ENCODE measurements at places on chromosomes 2 and 18.

DNA sequence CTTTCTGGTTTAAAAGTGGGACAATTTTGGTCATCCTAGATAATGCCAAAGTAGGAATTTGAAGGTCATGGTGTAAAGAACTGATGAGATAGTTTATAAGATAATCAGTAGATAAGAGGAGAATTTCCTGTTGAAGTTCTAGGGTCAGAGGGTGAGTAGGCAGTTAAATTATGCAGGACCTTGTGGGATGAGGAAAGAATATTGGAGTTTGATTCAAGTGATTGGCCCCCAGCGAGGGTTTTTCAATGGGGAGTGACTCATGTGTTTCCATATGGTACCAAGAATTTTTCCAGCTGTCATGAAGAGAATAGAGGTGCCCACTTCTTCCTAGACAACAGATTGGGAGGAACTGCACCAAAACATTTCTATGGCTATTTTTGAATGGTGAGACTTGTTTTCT is 940.2 kb upstream of the ZEB2 start:
- no peak for DNase-seq

GRCh38 chr2:222792001-222792611 is 68.7 kb upstream of the ACSL3 start:
- peak; percentile 42 for DNase-seq

GRCh38 chr2:175318542-175318941 is 137.0 kb upstream of the ATP5MC3 start:
- DNase-seq = no peak

- DNase-seq = no peak
These were observed 105.4 kb downstream of the DSEL start for GRCh38 chr18:67411116-67411515.

- DNase-seq = peak; percentile 57
These were observed 41.2 kb upstream of the DAPL1 start for GRCh38 chr2:158753641-158754611.

DNA sequence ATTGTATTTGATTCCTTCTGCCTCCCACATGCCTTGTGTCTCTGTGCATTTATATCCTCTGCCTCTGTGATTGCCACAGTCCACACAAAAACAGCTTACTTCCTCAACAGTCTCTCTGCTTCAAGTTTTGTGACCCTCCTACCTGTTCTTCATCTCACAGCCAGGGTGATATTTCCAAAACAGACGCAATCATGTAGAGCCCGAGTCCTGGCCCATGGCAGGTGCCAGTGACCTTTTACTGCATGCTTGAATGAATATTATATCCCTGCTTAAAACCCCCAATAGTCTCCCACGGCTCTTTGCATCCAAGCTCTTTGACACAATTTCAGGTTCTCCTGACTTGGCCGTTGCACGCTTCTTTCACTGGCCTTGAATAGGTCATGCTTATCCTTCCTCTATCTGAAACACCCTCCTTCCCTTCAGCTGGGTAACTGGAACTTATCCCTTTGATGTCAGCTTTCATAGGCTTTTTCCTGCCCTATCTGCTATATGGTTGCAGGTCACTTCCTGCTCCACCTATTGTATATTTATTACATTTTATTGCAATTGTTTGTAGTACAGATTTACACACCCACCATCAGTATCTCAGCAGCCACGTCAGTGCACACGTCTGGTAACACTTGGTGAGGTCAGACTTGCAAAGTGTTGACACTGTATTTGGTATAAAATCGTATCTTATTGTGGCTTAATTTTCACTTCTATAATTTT is 29.7 kb upstream of the IL1B start:
- DNase-seq = no peak

DNA sequence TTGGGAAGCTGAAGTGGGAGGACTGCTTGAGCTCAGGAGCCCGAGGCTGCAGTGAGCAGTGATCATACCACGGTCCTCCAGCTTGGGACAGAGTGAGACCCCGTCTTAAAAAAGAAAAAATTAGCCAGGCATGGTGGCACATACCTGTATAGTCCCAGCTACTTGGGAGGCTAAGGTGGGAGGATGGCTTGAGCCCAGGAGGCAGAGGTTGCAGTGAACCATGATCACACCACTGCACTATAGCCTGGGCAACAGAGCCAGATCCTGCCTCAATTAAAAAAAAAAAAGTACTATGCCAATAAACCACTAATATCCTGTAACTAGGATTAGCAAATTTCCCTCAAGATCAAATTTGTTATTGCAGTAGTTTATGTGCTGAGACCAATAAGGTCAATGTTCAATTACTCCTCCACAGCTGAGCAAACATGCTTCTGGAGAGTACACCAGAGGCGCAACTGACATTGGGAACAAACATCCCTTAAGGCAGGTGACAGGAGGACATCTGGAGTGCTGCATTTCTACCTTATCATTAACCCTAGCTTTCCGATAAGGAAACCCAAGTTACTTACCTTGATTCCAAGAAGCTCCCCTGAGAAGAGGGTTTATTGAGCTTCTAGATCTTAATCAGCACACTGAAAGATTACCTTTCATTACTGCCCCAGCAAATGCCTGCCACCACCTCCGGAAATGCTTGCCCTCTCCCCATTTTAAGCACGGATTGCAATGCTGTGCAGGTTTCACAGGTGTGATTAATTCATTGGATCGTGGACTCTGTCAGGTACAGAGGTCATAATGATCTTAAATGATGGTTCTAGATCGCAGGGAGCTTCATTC is 26.2 kb downstream of the MGAT4A start:
- no peak for DNase-seq

DNA sequence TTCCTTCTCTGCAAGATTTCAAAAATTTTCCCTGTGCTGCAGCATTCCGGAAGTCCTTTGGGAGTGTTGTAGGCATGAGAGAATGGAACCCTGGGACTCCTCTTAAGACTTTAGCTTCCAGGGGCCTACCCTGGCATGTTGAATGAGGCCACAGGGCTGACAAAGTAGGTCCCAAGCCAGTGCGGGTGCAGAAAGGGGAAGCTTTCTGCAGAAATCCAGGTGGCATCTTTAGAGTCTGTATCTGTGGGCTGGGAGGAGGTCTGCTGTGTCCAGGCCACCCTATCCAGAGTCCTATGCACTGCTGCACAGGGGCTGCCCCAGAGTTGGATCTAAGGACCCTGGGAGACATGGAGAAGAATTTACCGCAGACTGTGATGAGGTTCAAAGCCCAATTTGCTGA is 1.9 kb upstream of the SIX2 start:
- DNase-seq = no peak

- DNase-seq = no peak
These were observed 28.3 kb upstream of the NTSR2 start for GRCh38 chr2:11698009-11698922.

DNA sequence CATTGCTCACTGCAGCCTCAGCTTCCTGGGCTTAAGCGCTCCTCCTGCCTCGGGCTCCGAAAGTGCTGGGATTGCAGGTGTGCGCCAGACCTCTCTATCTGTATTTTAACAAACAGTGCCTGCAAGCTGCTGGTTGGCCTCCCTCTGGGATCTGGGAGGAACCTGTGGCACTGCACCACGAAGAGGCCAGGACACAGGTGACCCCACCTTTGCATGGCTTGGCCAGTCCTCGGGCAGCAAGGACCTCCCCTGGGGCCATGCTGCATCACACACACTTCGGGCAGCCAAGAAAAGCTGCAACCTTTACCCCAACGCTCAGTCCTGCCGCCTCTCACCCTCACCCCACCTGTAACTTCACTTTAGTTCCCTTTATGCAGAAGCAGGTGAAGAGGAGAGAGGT is 70.0 kb downstream of the PXDN start:
- no peak for DNase-seq

DNA sequence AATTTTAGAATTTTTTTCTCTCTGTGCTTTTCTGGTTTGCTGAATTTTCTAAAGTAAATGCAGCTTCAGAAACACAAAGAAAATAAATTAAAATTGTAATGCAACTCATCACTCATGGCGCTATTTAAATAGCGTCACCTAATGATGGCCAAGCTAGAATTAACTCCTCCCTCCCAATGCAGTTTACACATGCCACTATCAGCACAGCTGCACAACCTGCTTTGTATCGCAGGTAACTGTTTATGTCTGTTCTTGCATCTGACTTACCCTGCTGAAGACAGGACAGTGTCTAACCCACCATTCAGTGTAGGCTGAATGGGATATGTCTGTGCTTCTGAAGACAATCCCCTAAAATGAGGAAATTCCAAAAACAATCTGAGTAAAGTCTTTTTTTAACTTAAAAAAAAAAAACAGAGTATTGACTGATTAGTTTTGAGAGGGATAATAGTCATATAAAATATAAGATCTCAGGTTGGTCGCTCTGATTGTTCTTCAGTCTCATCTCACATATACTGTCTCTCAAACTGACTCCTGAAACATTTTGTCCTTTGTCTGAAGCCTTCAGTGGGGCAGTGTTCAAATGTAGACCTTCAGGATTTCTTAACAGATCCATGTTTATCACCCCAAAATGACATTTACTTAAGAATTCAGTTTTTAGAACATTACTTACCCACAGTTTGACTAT is 271.4 kb downstream of the ZEB2 start:
- no peak for DNase-seq

DNA sequence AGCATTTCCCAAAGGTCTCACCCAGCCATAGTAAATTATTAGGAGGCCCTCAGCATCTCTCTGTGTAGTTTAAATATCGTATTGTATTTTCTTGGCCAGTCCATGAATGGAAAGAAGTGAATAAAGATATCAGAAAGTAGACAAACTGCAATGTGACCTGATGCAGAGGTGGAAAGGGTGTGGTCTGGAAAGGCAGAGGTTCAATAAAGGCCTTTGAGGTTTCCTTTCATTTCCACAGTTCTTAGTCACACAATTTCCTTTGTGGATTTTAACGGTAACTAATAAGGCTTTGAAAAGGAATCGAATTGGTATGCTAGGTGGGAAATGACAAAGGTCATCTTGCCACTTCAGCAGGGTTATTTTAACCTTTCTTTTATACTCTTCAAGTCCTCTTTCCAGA is 20.1 kb upstream of the WIPF1 start:
- no peak for DNase-seq

- DNase-seq = no peak
These were observed 6.8 kb downstream of the B4GALT6 start for GRCh38 chr18:31677592-31677991.

DNA sequence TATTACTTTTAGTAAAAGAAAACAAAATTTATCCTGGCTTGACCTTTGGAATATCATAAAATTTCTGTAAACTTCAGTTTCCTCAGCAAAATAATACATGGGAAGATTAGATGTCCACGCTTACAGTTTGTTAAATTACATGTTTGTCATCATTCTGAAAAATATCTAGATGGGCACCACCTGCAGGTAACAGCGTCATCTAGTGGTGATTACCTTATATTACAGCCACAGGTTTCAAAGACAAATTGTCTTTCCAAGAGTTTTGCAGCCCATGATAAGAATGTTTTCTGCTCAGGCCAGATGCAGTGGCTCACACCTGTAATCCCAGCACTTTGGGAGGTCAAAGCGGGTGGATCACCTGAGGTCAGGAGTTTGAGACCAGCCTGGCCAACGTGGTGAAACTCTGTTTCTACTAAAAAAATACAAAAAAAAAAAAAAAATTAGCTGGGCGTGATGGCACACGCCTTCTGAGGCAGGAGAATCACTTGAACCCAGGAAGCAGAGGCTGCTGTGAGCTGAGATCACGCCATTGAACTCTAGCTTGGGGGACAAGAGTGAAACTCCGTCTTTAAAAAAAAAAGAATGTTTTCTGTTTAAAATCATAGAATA is 96.3 kb upstream of the RASGRP3 start:
- no peak for DNase-seq

DNA sequence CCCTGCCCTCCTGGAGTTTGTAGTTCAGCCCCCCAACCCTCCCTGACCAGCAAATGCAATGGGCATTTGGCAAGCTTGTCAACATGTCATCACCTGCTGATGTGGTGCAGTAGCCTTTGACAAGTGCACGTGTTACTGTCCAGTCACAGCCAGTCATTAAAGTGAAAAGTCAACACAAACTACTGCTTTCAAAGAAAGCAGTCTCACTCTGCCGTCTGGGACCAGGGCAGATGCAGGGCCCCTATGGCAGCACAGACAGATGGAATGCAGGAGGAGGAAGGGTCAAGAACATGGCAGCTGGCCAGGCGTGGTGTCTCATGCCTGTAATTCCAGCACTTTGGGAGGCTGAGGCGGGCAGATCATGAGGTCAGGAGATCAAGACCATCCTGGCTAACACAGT is 222.4 kb upstream of the OSR1 start:
- no peak for DNase-seq

DNA sequence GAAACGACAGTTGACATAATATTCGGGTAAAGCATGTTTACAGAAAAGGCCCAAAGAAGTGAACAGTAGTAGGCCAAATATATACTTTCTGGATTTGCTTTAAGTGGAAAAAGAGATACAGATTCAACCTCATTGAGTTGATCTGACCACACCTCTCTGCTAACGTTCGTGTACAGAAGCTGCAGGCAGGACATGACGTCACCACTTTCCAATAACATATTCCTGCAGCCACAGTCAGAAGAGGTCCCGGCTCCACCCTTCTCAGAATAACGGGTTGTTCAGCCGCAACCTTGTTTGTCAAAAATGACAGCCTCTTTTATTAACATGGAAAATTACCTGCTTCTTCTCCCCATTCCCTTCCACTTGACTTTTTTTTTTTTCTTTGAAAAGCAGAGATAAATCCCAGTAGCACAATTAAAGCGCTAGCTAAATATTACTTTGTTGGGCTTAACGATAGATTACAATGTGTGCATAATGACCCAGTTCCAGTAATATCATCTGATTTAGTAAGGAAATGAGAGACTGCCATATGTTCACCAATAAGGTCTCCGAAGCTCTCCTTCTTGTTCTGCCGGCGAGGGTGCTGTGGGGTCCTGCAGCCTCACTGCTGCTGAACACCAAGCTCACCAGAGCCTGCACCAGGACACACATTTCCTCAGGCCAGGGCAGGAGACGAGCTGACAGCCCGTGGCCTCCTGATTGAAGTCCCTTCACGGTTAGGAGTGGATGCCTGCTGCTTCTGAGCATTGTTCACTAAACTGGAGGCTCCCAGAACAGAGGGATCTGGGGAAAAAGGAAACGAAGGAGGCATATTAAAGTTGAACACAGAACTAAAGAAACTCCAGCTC is 451.0 kb upstream of the SALL3 start:
- DNase-seq = no peak

- DNase-seq = no peak
These were observed 25.5 kb downstream of the REEP1 start for GRCh38 chr2:86311879-86312278.

DNA sequence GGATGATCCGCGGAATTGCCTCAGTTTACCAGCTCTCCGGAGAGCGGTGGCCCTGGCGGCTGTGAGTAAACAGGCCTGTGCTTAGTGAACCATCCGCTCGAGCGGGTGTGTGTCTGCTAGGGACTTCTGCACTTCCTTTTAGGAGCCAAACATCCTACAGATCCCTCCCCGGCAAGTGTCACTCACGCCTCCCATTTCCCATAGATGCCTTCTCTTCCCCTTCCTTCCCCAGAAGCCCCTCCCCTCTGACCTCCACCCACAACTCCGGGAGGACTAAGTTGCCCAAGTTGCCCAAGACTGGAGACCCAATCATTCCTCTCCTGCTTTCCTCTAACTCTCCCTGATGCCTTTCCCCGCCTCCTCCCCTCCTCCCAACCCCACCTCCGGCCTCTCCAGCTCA is 2.9 kb downstream of the C1QL2 start:
- DNase-seq = no peak

DNA sequence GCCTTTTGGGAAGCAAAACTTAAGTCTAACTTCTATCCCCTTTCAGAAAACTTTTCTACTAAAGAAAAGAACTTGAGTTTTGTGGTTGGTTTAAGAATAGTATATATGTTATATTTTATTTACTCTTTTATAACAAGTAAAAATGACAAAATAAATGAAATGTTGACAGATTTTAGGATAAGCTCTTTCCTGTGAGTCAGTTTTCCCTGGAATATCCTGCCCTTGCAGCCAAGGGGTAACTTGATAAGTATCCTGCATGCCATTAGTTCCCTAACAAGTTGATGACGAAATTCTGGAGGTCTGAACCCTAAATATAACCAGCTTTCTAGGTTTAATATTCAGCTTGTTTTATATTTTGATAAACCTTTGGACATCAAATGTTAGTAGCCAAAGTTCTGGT is 7.3 kb upstream of the HTR2B start:
- DNase-seq = no peak
